Omental fat pad (tissue), 4 donors: ENCODE measurements at places on chromosomes 6 and 20.

- DNase-seq: no peak
Observed at GRCh38 chr20:44025756-44026155, 111.1 kb downstream of the TOX2 start.

DNA sequence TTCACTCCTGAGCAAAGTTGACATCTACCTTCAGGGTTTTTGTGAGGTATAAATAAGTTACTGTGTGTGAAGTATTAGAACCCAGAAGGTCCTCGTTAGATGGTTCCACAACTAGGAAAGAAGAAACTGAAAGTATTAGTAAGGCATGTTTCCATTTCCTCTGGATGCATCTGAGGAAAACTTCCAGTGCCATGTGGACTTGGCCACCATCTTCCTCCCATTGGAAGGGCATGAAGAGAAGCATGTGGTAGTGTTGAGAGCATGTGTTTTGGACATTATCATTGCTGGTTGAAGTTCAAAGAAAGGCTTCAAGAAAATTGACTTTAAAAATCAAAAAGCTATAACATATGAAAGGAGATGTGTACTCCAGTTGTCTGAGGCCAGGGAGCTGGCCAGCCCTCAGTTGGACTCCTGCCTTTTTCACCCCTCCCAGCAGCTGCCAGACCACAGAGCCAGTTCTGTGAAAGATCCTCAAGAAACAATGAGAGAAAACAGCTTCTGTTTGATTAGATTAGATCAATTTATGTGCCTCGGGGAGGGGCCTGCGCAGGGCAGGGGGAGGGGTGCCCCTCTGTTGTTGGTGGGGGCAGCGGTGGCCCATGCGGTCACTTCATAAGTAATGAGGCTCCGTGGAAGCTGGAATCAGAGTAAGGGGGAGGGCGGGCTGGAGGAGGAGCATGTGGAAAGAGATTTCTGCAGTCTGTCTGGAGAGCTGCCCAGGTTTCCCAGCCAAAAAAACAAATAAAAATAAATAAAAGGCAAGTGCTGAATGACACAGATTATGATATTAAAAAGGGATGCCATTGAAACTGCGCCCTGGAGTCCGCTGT, 154.0 kb downstream of the JARID2 start:
- DNase-seq: peak; percentile 46

GRCh38 chr6:33875141-33875581, 71.4 kb upstream of the MLN start:
- no peak for DNase-seq

DNA sequence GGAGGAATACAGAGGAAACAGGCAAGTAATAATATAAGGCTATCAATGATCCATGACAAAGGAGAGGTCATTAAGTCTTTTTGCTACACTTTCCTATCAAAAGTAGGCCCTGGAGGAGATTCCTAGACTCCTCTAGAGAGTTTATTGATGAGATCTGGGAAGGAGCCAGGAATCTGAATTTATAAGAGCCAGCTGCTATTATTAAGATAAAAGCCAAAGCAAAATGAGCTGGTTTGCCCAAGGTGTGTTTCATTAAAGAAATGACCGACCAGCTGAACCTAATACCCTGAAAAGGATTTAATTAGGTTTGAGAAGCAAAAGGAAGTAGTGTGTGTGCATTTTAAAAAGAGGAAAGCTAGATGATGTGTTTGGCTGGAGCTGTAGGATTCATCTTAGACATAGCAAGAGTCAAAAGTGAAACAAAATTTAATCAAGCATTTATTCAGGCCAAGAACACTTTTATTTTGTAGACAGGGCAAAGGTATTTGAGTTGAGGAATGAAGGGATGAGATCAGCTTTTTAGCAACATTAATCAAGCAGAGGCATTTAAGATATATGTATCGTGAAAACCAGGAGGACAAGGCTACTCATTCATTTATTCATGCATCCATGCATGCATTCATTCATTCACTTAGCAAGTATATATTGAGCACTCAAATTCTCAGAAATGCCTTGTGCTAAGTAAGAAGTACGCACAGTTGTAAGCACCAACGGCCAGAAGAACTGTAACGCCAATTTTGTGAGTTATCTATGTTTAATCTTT, 43.5 kb upstream of the SCAF8 start:
- DNase-seq: no peak

- no peak for DNase-seq
Observed at GRCh38 chr6:24255676-24256075, 102.2 kb downstream of the DCDC2 start.

- DNase-seq: no peak
Observed at GRCh38 chr6:56970849-56971248, 15.9 kb downstream of the BEND6 start.

GRCh38 chr20:62350629-62351422, 16.3 kb downstream of the LAMA5 start:
- DNase-seq: no peak

GRCh38 chr6:43742285-43742684, 27.7 kb upstream of the VEGFA start:
- no peak for DNase-seq

GRCh38 chr6:35967076-35967774, 46.3 kb upstream of the SRPK1 start:
- DNase-seq: no peak

DNA sequence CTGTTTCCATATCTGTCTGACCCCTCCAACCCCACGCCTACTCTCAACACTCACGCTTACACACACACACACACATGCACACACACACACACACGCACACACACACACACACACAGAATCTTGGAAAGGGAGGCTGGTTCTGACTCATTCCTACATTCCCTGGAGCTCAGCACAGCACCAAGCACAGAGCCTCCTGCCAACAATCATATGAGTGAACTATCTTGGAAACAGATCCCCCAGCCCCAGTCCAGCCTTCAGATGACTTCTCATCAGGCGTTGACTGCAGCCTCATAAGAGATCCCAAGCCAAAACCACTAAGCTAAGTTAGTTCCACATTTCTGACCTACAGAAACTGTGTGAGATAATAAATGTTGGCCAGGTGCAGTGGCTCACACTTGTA, 14.1 kb upstream of the HCK start:
- DNase-seq: no peak

GRCh38 chr6:16592223-16592911, 168.9 kb downstream of the ATXN1 start:
- no peak for DNase-seq

GRCh38 chr20:37305079-37305478, 15.6 kb downstream of the MANBAL start:
- no peak for DNase-seq

DNA sequence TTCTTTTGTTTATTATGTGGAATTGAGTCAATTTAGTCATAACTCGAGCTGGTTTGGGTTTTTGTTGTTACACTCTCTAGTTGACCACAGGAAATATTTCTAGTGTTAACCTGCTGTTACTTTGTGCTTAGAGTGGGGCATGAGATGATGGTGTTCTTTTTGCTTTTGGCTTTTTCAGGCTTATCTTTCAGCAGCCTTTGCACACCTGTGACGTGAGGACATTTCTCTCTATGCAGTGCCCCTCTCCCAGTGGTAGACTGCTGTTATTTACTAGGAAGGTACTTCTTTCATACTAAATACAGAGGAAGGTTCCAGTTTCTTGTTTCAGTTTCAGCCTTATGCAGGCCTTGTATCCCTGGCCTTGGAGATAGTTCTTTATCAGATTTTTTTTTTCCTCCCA, 766.8 kb upstream of the MAN1A1 start:
- DNase-seq: no peak

GRCh38 chr6:30689985-30690384, 799 bp downstream of the NRM start:
- DNase-seq: no peak

- DNase-seq: no peak
Observed at GRCh38 chr6:153058909-153059308, 56.4 kb upstream of the MTRF1L start.

- DNase-seq: no peak
Observed at GRCh38 chr20:2872459-2873009, 747 bp upstream of the PTPRA start.

GRCh38 chr20:23190557-23190956, 104.4 kb upstream of the CD93 start:
- DNase-seq: no peak

- DNase-seq: no peak
Observed at GRCh38 chr20:61271312-61272231, 19.5 kb downstream of the CDH4 start.

- DNase-seq: no peak
Observed at GRCh38 chr6:163355426-163355991, 59.0 kb upstream of the QKI start.

- no peak for DNase-seq
Observed at GRCh38 chr20:62370115-62370806, 3.1 kb upstream of the LAMA5 start.
